Sciatic nerve (tissue), 2 donors: ENCODE measurements at places on chromosomes 3 and 15. TPM values are rescaled to one million over a fixed set of nuclear protein-coding genes. Genes with fewer than 3 reads are reported as not detected.

CFAP100 gene
- 1.5 TPM for total RNA-seq

SUSD5 gene
- 1.6 TPM for total RNA-seq

SHC4 gene
- 74.2 TPM for total RNA-seq

CSPG5 gene
- total RNA-seq: 0.67 TPM
